Midbrain (tissue), 1 donor: ENCODE measurements at places on chromosomes 3 and 15.
A peak's percentile ranks its signal among the peaks of the same experiment; 100 is the strongest.

GRCh38 chr3:125141596-125142419 lies 70.7 kb downstream of the SLC12A8 start:
- peak; percentile 33 for DNase-seq

DNA sequence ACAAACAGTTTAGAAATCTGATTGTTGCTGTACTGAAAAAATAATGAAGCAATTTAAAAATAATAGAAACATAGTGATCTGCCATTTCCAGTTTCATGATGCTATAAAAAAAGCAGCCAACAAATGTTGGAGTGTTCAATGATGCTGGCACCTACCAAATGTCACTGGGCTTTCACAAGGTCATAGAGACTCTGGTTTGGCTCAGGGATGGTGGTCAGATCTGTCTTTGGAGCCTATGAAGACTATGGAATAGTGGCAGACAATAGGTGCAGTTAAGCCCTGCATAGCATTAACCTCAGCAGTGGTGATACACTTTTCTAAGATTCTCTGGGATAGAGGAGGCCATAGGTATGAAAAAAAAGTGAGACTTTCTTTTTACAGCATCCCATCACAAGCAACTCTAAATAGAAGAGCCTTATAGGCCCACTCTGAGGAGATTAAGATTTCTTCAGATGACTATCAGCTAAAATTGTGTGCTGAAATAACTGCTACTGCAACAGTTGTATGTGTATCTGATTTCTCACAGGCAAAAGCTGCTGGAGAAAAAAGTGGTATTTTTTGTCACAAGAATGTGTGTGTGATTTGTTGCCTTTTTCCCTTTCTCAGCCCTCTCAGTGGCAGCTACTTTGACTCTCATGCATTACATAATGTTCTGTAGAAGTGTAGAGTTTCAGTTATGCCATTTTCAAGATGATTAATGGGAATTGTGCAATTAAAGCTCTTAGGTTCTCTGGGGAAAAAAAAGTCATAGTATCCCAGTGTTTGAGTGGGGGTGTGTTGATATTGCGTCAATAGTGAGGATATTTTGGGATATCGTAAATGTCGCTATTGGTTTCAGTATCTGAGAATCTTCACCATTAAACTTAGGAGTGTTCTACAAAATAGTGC lies 137.4 kb downstream of the MBNL1 start:
- no peak for DNase-seq

GRCh38 chr3:170137986-170138385 lies 43.5 kb downstream of the PHC3 start:
- no peak for DNase-seq

- DNase-seq: no peak
Measured at GRCh38 chr15:49877873-49878521, 241.0 kb downstream of the ATP8B4 start.

- no peak for DNase-seq
Measured at GRCh38 chr3:136789976-136790375, 28.9 kb upstream of the SLC35G2 start.

DNA sequence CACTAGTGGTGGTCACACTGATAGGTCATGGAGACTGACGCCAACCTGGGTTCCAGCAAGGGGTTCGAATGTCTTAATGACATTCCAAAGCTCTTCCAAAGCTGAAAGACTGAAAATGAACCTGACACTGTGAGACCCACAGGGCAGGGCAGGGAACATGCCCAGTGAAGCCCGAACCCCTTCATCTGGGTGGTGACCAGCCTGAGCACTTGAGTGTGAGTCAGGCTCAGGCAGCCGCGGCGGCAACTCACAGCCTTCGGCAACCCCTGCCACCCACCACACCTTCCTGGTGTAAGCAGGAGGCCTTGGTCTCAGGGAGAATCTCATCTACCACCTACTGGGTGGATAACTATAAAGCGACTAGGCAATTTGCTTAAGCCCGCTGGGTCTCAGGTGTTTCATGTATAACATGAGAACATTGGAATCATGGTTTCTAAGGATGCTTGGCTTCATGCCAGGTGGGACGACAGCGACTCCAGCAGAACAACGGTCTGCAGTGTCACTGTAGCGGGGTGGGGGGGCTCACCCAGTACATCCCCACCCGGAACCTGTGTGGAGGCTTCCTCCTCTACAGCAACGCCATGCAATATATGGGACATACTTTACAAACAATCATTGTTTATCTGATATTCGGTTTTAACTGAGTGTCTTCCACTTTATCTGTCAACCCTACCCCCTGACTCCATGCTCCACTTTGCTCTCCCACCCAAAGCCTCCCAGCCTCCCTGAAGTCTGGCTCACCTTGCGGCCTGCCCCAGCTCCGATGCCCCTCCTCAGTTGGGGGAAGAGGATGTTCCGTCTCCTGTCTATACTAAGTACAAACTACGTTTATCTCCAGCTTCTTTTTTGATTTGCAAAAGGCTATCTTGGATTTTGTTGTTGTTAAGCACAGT lies 125.0 kb upstream of the MEF2A start:
- no peak for DNase-seq
